ENCODE measurements at places on chromosomes 13 and 19. TPM values are rescaled to one million over a fixed set of nuclear protein-coding genes. Genes with fewer than 3 reads are reported as not detected.
A peak's percentile ranks its signal among the peaks of the same experiment; 100 is the strongest.

DNA sequence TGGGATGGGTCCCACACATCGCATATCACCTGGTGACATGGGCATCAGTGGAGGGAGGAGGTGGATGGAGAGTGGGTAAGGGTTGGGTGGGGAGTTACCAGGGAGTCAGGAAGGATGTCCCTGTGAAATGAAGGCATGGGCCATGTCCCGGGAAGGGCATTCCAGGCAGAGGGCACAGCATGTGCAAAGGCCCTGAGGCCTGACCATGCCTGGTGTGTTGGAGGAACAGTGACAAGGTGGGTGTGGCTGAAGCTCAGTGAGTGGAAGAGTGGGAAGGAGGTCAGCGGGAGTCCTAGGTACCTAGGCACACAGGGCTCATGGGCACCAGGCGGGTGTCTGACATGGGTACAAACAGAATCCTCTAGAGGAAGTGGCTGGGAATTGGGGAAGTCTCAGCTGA lies 11.0 kb upstream of the COLGALT1 start:
- H3K27me3 ChIP-seq: peaks cover 2% of the 10 kb centered on the region
- peaks cover 8% of the 10 kb centered on the region for H3K4me1 ChIP-seq
- no peak overlapping the region for H3K4me3 ChIP-seq
- no peak overlapping the region for H3K27ac ChIP-seq
- H3K36me3 ChIP-seq: no peaks in the 10 kb centered on the region

DNA sequence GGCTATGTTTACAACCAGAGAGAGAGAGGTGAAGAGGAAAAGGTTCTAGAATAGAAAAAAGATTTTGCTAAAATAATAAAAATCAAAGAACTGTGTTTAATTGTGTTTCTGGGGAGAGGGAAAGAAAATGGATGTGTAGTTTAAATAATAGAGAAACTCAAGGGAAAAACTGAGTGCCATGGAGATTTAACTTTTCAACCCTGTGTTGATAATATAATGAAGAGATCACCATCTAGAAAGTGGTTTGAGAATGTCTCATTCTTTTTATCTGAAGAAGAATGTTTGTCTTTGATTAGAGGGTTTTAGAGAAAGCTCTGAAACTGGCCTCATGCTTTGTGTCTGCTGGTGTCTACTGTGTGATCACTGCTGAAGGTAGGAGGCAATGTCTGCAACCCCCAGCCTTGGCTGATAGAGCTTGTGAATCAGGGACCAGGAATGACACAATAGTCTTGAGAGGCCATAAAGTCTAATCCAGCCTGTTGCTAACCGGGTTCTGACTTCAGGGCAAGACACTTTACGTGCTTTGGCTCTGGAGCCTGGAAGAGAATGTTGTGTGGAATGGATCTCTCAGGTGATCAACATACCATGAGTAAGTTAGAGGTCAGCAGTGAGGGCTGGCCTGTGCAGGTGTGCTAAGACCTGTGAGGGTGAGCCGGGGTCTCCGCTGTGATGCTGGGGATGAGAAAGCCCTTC lies 5.4 kb downstream of the COL4A2 start:
- no peaks in the 10 kb centered on the region for H3K36me3 ChIP-seq
- peaks cover 3% of the 10 kb centered on the region for H3K4me1 ChIP-seq
- no peak overlapping the region for H3K4me3 ChIP-seq

DNA sequence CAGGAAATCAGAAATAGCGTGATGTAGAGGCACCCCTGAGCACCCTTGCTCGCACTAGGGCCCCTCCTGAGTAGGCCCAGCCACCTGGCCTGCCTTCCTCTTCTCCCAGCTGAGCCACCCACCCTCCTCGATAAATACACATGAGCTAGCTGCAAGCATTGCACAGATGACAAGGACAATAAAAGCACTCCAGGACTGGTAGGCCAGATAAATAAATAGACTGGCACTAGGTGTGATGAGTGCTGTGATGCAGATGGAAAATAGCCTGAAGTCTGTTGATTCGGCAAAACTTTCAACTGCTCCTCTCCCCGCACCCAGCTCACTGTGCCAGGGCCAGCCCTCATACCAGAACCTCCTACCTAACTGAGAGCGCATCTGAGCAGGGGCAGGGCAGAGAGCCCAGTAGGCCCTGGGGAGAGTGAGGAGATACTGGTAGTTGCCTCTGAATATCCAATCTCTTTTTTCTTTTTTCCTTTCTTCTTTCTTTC lies 54.5 kb upstream of the GPI start:
- H3K36me3 ChIP-seq: peaks cover 10% of the 10 kb centered on the region
- peak overlapping the region; percentile 38 for H3K4me3 ChIP-seq
- peaks cover 22% of the 10 kb centered on the region for H3K4me1 ChIP-seq
- H3K27ac ChIP-seq: peak overlapping the region; percentile 62

GRCh38 chr19:6828306-6828697 lies 55.8 kb downstream of the VAV1 start:
- no peak overlapping the region for H3K27ac ChIP-seq
- DNase-seq: peak; percentile 24
- H3K4me3 ChIP-seq: no peak overlapping the region
- H3K36me3 ChIP-seq: peaks cover 49% of the 10 kb centered on the region

The ZBTB7A gene
- 61.5 TPM for total RNA-seq

The TMEM150B gene
- 1.1 TPM for total RNA-seq

The TEX26 gene
- not detected for total RNA-seq

The SLC7A9 gene
- total RNA-seq: 0.23 TPM

The PNMA8A gene
- 1.7 TPM for total RNA-seq

All from activated naive CD8-positive, alpha-beta T cell treated with anti-CD3 and anti-CD28 coated beads, Interleukin-2, amount 10 ng/mL, durations not matched to agents 7 days and 5 days (primary cell).